ENCODE measurements at places on chromosomes 1 and 21. TPM values are rescaled to one million over a fixed set of nuclear protein-coding genes. Genes with fewer than 3 reads are reported as not detected.

Gene GPR25
- total RNA-seq, result 0.89 TPM

Gene FMOD
- 11.6 TPM for total RNA-seq

Gene LCE2B
- not detected for total RNA-seq

Gene FGGY
- 19.6 TPM for total RNA-seq

- peaks cover 34% of the 10 kb centered on the region for H3K4me1 ChIP-seq
- H3K27ac ChIP-seq, result no peak overlapping the region
- no peak overlapping the region for H3K4me3 ChIP-seq
- no peaks in the 10 kb centered on the region for H3K36me3 ChIP-seq
- DNase-seq, result no peak
Observed at GRCh38 chr1:223709598-223709997, 2.7 kb upstream of the CAPN2 start.

Gene SEMA4A
- 43.8 TPM for total RNA-seq

GRCh38 chr1:44681905-44682882 lies 7.7 kb downstream of the ARMH1 start:
- H3K4me3 ChIP-seq, result no peak overlapping the region
- no peaks in the 10 kb centered on the region for H3K27me3 ChIP-seq
- H3K27ac ChIP-seq, result no peak overlapping the region
- peaks cover 6% of the 10 kb centered on the region for H3K4me1 ChIP-seq
- DNase-seq, result peak; percentile 25

Gene CYP4A11
- total RNA-seq, result not detected

DNA sequence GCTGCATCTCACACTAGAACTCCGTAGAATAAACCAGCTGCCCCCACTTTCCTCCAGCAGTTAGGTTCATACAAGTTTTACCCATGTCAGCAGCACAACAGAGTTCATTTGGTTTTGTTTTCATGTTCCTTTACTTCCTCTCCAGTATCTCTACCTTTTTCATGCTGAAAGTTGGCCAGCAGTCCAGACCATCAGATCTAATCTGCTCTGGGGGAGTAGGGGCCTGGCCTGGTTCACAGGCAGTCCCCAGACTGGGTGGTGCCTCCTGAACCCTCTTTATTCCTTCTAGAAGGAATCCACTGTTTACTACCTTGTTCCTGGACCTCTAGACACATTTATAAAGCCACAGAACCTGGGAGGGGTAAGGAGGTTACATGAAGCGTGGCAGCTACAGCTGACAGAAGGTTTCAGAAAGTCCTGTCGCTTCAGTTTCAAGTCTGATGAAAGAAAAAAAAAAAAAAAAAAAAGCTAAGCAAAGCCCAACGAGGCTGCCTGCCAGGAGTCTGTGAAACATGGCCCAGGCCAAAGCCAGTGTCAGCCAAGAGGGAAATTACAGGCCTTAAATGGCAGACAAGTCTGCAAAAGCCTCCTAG lies 184.6 kb upstream of the JUN start:
- peak overlapping the region; percentile 86 for H3K27ac ChIP-seq
- peak; percentile 78 for DNase-seq
- no peaks in the 10 kb centered on the region for H3K36me3 ChIP-seq
- peaks cover 25% of the 10 kb centered on the region for H3K4me1 ChIP-seq
- H3K4me3 ChIP-seq, result no peak overlapping the region

DNA sequence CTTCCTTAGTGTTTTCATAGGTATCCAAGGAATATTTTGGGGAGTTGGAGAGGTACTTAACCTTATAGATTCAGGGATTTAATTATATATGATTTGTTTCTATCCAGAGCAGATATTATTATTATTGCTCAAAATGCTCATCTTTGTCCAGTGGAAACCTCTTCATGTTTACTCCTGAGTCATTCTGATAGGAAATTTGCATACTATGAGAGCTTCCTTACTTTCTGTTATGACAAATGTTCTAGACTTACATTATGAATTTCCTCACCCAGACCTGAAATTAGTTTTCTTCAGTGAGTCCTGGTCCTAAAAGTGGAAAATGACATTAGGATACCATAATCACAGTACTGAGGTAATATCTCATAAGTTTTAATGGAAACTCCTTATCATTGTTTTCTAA lies 57.5 kb upstream of the PLPPR5 start:
- H3K4me3 ChIP-seq, result no peak overlapping the region
- H3K36me3 ChIP-seq, result no peaks in the 10 kb centered on the region
- no peaks in the 10 kb centered on the region for H3K27me3 ChIP-seq
- no peak overlapping the region for H3K27ac ChIP-seq

DNA sequence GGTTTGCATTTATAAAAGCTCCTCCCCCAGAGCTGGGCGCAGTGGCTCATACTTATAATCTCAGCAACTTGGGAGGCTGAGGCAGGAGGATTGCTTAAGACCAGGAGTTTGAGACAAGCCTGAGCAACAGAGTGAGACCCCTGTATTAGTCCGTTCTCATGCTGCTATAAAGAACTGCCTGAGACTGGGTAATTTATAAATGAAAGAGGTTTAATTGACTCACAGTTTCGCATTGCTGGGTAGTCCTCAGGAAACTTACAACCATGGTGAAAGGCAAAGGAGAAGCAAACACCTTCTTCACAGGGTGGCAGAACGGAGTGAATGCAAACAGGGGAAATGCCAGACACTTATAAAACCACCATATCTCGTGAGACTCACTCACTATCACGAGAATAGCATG lies 52.5 kb downstream of the ZNF684 start:
- no peak overlapping the region for H3K4me3 ChIP-seq
- H3K27me3 ChIP-seq, result no peaks in the 10 kb centered on the region
- no peak for DNase-seq
- H3K4me1 ChIP-seq, result no peaks in the 10 kb centered on the region
- no peak overlapping the region for H3K27ac ChIP-seq

Gene HTR1D
- not detected for total RNA-seq

DNA sequence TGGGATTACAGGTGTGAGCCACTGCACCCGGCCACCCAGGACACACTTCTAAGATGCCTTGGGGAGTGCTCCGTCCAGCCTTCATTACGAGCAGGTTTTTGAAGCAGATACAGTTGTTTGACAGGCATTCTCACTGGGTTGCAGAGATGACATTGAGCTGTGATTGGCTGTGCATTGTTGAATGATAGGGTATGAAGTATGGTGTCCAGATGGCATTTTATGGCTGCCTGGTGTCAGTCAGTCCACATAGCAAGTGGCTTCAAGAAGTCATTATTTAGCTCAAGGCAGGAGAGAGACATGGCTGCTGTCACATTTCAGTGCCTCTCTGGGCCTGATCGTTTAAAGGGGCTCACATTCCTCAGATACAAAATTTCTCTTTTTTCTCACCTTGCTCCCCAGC lies 14.8 kb upstream of the PADI2 start:
- H3K4me1 ChIP-seq, result peaks cover 2% of the 10 kb centered on the region
- H3K27ac ChIP-seq, result no peak overlapping the region
- H3K4me3 ChIP-seq, result no peak overlapping the region
- H3K27me3 ChIP-seq, result no peaks in the 10 kb centered on the region
- no peak for DNase-seq
- no peaks in the 10 kb centered on the region for H3K36me3 ChIP-seq
